ENCODE measurements at places on chromosomes 16 and 17. TPM values are rescaled to one million over a fixed set of nuclear protein-coding genes. Genes with fewer than 3 reads are reported as not detected.
A peak's percentile ranks its signal among the peaks of the same experiment; 100 is the strongest.

ARHGAP44 gene
- not detected for total RNA-seq

NPIPA1 gene
- total RNA-seq, result 156 TPM

KLHL10 gene
- total RNA-seq, result not detected

ZNF263 gene
- 23.2 TPM for total RNA-seq

ANKRD40CL gene
- total RNA-seq, result not detected

SERPINF2 gene
- total RNA-seq, result 0.24 TPM

KLHDC4 gene
- 188 TPM for total RNA-seq

HP gene
- total RNA-seq, result not detected

DNAH3 gene
- not detected for total RNA-seq

DNA sequence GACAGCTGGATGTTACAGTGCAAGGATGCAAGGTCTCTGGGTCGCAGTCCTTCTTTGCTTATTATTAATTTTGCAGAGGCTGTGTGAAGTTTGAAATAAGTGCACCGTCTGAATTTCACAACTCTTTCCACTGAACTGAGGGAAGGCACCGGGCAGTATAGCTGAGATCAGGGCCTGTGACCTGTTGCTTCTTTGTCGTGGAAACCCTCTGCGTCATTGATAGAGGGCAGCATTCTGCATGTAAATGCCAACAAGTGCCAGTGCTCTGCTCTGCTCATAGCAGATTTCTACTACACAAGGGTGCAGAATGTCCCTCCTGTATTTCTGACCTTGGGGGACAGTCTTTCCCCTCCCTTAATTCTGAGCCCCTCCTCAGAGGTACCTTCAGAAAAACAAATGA, 26.0 kb downstream of the CD300LF start:
- DNase-seq, result no peak

DNA sequence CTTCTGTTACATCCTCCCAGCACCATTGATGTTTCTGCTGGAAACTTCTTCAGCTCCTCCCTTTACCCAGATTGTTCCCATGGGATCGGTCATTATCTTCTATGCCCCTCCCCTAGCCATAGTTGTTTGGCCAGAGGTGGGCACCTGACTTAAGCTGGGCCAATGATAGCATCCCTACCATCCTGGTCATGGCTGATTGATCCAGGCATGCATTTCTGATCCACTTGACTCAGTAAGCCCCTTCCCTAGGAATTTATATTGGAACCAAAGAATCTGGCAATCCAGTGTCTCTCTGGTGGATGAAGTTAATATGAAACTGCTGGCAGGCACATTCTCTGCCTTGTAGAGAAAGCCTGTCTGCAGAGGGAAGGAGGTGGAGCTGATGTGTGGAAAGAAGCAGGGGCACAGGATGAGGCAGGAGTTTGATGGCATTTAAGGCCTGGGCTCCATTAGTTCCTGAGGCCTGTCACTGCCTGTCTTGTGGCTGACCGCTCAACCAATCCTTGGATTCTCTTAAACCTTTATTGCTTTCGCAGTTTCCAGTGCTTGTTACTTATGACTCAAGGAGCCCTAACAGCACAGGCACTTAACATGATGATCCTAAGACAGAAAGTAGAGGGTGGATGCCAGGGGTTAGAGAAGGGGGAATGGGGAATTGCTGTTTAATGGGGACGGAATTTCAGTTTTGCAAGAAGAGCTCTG, 152.4 kb downstream of the ABCC12 start:
- no peak for DNase-seq

DNA sequence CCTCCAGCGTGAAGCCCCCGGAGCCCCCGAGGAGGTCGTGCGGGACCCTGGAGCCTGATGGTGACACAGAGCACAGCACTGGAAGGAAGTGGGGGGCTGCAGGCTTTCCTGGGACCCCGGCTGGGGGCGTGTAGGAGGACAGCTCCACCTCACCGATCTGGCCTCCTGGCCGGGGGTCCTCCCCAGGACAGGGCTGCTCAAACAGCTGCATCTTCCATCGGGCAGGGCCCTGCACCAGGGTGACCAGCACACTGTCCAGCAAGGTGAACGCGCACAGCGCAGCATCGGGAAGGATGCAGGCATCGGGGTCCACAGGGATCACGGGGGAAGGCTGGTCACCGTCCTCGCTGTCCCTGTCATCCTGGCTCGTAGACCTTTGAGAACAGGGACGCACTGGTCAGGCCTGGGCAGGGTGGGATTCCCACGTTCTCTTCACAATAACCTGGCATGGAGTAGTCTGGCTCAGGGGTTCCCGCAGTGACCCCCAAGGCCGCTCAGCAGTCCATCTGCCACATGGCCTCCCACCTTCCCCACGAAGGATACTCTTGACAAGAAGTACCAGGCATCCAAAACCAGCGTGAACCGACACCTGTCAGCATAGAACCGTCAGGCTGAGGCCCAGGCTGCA, 1.2 kb downstream of the FAAP100 start:
- peak; percentile 44 for DNase-seq

DNA sequence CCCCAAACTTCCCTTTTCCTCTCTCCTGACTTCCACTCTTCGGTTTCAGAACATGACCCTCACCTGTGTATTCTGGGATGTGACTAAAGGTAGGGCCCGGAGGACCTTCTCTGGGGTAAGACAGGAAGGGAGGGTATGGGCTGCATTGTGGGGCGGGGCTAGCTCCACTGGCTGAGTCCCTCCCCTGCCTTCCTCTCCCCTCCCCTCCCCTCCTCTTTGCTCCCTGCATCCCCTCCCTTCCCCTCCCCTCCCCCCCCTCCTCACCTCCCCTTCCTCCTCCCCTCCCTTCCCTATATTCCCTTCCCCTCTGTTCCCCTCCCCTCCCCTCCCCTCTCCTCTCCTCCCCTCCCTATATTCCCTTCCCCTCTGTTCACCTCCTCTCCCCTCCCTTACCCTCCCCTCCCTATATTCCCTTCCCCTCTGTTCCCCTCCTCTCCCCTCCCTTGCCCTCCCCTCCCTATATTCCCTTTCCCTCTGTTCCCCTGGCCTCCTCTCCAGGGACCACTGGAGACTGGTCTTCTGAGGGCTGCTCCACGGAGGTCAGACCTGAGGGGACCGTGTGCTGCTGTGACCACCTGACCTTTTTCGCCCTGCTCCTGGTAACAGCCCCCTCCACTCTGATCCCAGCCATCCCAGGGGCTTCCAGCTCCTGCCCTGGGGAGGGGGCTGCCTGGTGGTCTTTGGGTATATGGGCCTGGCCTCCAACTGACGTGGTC, 11.8 kb downstream of the ADGRG3 start:
- no peak for DNase-seq

DNA sequence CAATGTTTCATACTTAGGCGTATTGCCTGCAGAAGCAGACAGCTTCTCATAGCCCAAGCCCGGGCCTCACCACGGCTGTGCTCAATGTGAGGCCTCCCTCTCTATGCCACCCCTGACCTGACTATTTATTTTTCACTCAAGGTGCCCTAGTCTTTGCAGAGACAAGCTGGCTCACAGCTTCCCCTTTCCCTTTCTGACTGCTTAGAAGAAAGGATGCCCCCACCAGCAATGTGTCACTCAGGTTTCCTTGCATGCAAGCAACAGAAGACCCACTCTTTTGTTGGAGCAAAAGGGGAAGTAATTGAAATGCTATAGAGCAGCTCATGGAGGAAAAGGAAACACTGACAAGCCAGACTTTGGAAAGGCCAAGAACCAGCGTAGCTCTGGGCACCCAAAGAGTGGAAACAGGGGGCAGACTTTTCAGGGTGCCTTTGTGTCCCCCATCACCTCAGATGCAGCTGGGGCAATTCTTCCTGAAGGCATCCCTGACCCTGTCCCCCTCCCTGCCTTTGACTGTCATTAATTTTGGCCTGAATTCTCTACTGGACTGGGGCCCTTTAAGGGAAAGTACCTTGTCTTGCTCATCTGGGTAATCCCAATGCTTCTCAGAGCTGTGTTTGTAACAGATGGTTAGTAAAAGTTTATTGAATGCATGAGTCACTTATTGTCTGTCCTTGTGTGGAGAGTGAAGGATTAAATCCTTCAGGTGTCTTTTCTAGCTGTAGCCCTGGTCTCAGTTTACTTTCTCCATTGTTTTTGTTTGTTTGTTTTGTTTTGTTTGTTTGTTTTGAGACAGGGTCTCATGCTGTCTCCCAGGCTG, 17.8 kb downstream of the RGS9 start:
- DNase-seq, result no peak

DNA sequence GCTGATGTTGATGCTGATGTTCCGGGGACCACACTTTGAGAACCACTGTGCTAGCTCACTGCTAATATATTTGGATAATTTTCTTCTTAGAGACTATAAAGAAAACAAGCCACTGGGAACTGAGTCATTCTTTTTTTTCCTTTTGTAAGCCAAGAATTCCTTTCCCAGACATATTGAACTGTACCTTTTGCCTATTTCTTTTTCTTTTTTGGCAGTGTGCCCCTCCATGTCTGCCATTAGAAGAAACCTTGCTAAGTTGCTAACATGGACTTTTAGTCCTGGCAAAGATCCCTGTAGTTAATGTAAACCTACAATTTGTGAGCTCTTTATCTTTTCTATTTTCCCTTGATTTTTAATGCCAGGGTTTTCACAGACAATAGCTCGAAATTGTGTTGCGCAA, 17.3 kb upstream of the ERCC4 start:
- DNase-seq, result no peak

GRCh38 chr17:81489012-81489997, 23.3 kb downstream of the ACTG1 start:
- no peak for DNase-seq

- DNase-seq, result no peak
Observed at GRCh38 chr16:54846766-54847165, 83.9 kb upstream of the IRX5 start.

GRCh38 chr17:1313270-1314005, 34.0 kb downstream of the TRARG1 start:
- no peak for DNase-seq

GRCh38 chr17:12790249-12791106, 1.2 kb downstream of the ARHGAP44 start:
- no peak for DNase-seq

- DNase-seq, result no peak
Observed at GRCh38 chr16:47983999-47984580, 171.7 kb downstream of the ABCC12 start.

DNA sequence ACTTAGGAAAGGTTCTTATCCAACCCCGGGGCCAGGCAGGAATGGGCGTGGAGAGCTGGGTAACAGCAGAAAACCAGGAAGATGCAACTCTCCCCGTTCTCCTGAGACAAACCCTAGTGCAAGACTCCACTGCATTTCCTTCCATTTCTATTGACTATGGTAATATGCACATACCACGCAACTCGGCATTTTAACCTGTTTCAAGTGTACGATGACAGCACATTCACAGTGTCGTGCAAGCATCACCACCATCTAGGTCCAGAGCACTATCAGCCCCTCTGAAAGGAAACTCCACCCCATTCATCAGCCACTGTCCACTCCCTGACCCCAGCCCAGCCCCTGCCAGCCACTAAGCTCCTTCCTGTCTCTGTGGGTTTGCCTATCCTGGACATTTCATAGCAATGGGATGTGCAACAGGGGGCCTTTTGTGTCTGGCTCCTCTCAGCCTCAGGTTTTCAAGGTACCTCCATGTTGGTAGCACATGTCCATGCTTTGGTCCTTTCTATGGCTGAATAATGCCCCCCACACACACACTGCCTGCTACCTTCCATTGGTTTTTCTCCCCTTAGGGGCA, 441.9 kb downstream of the SOX9 start:
- DNase-seq, result no peak

GRCh38 chr17:32946375-32947135, 18.6 kb downstream of the TMEM98 start:
- DNase-seq, result no peak

- no peak for DNase-seq
Observed at GRCh38 chr17:33847900-33848299, 407.2 kb upstream of the CCL2 start.

DNA sequence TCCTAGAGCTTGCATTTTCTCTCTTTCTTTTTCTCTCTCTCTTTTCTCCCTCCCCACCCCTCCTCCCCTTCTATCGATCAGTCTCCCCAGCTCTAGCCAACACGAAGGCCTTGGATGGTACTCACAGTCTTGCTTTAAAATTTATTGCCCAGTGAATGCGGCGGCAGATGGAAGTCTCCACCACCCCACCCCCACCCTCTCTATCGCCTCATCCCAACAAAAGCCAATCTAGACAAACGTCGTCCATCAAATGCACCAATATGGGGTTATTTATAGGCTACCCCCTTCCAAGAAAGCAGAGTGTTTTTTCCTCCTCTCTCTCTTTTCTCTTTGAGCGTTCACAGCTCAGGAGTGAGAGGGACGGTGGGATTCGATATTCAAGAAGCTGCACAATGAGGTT, 10.5 kb upstream of the NGFR start:
- no peak for DNase-seq

DNA sequence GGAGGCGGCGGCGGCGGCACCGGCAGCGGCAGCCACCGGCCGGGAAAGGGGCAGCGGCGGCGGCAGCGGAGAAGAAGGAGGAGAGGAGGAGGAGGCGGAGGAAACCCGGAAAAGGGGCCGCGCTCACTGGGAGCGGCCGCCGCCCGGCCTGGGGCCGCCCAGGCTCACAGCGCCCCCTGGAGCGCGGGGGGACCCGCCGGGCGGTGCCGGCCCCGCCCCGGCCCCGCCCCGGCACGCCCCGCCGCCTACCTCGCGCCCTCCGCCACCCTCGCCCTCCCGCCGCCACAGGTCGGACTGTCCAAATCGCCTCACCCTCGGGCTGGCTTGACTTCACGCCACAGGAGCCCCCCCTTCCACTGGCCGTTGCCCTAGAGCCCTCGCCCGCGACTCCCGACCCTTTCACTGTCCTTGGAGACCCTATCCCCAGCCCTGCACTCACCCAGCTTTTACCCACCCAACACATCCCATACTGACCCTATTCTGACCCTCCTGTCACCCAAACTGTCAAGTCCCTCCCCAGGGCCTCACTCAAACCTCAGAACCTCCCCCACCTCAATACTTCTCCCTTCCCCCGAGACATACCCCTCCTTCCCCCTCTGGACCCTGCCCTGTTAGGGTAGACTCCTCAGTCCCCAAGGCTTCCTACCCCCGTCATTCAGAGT, at the start of gene CSNK2A2:
TSS of gene CSNK2A2 (minus strand) at position 85 of the 662 bp plus-strand sequence. CDS start 370 bp downstream, outside the sequence.
- DNase-seq, result peak; percentile 78

DNA sequence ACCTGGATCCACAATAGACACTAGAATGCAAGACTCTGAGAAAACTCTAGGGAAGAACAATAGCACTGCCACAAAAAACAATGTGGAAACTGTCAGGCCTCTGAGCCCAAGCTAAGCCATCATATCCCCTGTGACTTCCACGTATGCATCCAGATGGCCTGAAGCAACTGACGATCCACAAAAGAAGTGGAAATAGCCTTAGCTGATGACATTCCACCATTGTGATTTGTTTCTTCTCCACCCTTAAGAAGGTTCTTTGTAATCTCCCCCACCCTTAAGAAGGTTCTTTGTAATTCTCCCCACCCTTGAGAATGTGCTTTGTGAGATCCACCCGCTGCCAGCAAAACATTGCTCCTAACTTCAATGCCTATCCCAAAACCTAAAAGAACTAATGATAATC, 39.2 kb upstream of the TNRC6C start:
- DNase-seq, result no peak

DNA sequence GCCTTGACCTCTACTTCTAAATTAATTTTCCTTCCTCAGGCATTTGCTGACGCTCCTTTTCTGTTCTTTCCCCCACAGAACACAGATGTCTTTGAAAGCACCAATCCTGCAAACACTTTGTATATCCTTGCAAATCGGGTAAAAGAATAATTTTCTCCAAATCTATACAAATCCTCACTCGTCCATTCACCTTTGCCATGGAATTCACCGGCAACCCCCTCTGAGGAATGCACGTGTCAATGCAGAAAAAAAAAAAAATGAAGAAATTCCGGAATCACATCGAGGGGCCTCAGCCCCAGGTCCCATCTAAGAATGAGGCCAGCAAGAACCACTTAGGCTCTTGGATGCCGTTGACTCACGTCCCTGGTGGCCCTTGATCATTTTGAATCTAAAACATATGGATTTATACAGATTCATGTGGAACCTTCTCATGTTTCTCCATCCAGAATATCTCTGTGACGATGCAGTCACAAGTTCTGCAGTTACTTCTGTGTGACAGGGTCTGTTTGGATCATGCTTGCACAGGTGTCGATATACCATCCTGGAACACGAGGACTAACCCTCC, 136.9 kb downstream of the RBFOX3 start:
- DNase-seq, result no peak
